NCI-H1694 (cell line): ENCODE measurements at places on chromosomes 13 and 19.

DNA sequence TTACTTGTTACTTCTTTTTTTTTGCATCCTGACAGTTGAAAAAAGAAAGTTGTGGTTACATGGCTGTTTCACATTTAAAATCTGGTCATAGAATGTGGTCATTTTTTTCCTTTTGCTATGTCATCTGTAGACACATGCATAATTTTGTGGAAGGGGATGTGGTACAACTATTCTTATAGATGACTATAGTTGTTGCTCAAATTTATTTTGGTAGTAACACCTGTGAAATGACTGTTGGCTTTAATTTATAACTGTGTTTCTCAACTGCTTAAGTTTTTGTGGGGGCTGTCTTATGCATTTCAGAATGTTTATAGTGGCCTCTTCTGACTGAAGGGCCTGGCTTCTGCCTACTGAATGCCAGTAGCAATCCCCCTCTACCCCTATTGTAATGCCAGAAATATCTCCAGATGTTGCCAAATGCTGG is 130.5 kb downstream of the PAN3 start:
- DNase-seq = no peak

DNA sequence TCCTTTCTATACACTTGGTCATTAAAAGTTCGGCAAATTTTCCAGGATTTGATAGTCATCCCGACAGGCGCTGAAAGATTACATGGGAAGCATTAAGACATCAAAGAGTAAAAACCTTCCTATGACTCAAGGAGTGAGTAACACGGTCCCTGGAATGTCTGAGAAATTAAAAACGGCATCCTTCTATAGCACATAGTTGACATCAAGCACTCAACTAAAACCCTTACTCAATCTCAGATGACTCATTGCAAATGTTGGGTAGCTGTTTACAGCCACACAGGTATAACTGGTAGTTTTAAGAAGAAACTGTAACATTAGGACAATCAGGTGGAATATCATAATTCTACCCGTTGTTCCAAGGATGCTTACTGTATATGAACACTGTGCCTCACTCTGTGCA is 6.4 kb upstream of the LGALS13 start:
- DNase-seq = no peak

GRCh38 chr13:42750794-42751193 is 30.6 kb upstream of the FAM216B start:
- no peak for DNase-seq

- DNase-seq = no peak
These were observed 21.0 kb upstream of the SPRY2 start for GRCh38 chr13:80361883-80362327.

- no peak for DNase-seq
These were observed 7.9 kb upstream of the JUNB start for GRCh38 chr19:12783291-12783848.

DNA sequence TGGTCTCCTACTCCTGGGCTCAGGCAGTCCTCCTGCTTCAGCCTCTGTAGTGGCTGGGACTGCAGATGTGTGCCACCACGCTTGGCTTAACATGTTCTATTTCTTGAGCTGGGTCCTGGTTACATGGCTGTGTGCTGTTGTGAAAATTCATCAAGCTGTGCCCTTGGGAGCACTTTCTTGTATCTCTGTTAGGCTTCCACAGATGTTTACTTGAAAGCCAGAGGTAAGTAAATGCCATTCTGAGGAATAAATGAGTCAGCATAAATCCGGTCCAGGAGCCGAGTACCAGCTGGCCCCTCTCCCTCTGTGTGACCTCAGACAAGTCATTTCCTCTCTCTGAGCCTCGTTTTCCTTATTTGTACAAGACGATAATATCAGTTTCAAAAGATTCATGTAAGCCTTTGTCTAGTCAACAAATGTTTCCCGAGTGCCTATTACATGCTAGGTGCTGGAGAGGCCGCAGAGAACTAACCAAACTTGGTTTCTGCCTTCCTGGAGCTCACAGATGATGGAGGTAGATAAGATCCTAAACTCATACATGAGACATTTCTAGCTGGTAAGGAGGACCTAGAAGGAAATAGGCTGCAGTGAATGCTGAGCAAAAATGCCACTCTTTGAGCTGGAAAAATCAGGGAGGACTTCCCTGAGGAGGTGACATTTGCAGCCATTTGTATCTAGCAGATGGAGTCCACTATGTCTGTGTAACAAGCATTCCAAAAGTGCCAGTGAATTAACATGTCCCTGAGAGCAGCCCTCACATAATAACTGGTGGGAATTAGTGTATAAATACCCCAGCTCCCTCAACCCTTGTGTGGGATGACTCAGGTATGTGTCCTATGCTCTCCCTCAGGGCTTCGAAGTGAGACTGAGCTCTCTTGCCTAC is 2.7 kb upstream of the RASAL3 start:
- no peak for DNase-seq

- DNase-seq = no peak
These were observed 12.4 kb upstream of the VWA8 start for GRCh38 chr13:41973247-41973741.

DNA sequence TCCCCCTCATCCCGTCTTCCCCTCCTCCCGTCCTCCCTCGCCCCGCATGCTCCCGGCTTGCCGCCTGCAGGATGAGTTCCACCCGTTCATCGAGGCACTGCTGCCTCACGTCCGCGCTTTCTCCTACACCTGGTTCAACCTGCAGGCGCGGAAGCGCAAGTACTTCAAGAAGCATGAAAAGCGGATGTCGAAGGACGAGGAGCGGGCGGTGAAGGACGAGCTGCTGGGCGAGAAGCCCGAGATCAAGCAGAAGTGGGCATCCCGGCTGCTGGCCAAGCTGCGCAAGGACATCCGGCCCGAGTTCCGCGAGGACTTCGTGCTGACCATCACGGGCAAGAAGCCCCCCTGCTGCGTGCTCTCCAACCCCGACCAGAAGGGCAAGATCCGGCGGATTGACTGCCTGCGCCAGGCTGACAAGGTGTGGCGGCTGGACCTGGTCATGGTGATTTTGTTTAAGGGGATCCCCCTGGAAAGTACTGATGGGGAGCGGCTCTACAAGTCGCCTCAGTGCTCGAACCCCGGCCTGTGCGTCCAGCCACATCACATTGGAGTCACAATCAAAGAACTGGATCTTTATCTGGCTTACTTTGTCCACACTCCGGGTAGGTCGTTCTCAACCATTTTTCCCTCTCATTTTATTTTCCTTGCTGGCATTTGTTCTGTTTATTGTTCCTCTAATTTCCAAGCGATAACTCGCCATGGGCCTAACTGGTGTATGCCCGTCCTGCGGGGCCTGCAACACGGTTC is 29.8 kb downstream of the NFIX start:
- DNase-seq = no peak

DNA sequence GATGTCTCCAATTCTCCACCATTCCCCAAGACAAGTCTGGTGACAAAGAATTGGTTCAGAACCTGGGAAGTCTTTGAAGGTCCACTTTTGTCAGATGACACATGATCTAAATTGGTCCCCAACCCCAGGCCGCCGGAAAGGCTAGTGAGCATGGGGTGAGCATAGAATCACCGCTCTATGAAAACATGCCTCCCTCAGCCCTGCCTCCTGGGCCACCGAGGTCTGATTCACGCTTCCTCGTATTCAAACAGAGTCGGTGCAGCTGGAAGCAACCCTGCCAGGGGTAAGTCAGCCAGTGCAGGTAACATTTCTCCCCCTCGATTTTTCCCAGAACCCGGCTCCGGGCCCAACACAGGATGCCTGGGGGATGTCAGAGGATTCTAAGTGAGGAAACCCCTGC is 33.9 kb upstream of the KLF2 start:
- DNase-seq = no peak

DNA sequence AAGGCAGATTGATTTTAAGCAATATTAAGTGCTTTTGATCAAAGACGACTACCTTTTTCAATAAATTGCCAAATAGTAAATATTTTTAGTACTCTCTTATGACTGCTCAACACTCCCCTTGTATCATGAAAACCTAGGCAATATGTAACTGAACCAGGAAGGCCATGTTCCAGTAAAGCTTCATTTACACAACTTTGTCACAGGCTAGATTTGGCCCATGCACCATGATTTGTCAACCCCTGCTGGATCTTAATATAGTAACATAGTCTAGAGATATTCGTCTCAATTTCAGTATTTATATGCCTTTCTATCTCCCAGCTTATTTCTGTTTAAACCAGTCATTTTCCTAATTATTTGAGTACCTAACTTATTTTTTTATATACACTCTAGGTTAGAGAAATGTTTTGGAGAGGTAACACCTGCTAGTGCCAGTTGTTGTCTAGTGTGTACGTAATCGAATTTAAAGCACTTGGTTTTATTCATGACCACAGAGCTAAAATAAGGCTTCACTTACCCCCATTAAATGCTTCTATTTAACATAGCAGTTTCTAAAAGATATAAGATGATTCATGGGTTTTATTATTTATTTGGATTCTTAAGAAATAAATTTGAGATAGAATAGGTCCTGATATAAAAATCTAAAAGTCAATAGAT is 21.0 kb downstream of the TPP2 start:
- DNase-seq = no peak

- DNase-seq = no peak
These were observed 1.1 kb downstream of the SAFB2 start for GRCh38 chr19:5621311-5621944.

DNA sequence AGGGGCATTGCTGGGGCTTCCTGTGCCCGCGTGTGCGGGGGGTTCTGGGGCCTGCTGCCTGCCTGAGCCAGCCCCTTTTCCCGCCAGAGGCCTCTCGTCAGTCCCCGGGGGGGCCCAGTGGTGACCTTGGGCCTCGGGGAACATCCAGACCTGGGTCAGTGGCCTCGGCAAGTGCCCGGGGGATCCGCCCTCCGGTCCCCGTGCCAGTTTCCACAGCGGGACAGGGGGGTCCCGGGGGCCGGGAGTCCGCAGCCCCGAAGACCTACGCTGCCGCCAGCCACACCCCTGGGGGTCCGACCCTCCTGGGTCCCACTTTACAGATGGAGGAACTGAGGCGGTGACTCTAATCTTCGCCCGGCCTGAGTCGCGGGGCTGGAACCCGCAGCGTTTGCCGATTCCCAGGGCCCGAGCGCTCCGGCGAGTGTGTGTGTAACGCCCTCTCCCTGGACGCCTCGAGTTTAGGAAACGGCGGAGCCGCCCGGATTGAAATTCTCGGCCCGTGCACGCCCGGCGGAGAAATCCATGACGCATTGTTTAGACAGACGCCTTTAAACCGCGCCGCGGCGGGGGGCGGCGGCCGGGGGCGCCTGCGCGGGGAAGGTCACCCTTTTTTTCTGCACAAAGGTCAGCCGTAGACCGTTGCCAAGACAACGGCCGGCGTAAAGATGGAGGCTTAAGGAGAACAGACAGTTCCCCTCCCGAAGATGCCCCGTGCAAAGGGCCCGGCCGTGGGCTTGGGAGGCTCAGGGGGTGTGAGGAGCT is 39.3 kb downstream of the EFNA2 start:
- peak; percentile 3 for DNase-seq

- DNase-seq = peak; percentile 81
These were observed at the start of gene C19orf73 for GRCh38 chr19:49118565-49119410. C19orf73 (minus strand) TSS chr19:49119143; CDS start chr19:49119022, 121 bp downstream.

- no peak for DNase-seq
These were observed 56.2 kb downstream of the INSR start for GRCh38 chr19:7238051-7238450.

DNA sequence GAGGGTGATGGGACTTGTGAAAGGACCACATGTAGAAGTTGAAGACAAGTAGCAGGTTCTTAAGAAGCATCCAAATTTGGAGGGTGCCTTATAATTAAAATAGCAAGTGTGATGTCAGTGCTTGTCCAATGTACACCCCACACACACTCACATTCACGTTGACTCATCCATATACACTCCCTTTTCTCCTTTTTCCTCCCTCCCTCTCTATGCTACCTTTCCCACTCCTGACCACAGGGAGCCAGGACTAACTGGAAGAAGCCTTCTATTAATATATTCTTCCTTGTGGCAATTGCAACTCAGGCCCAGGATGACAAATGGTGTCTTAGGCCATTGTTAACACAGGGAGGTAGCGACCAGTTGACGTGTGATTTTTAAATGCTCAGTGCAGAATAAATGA is 16.3 kb upstream of the GPR183 start:
- DNase-seq = no peak

GRCh38 chr19:1566392-1567115 is 1.6 kb downstream of the MEX3D start:
- peak; percentile 16 for DNase-seq

- DNase-seq = no peak
These were observed 505.5 kb downstream of the DIAPH3 start for GRCh38 chr13:59658027-59658737.

GRCh38 chr13:26719356-26719945 is 41.1 kb downstream of the GPR12 start:
- peak; percentile 62 for DNase-seq

DNA sequence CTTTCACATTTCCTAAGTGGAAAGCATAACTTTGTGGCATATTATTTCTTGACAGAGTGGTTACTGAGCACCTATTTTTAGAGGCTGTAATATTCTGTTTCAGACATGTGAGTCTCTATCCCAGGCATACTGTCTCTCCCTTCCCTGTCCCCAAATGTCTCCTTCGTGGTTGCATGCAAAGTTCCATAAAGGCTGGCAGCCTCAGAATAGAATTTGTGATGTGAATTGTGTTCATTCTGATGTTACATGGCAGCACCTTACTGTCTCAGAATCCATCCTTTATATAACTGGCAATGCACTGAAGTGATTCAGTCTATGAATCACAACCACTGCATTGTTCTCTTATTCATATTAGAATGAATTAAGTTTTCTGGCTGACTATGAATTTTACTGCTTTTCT is 89.0 kb upstream of the SLC7A1 start:
- DNase-seq = no peak

DNA sequence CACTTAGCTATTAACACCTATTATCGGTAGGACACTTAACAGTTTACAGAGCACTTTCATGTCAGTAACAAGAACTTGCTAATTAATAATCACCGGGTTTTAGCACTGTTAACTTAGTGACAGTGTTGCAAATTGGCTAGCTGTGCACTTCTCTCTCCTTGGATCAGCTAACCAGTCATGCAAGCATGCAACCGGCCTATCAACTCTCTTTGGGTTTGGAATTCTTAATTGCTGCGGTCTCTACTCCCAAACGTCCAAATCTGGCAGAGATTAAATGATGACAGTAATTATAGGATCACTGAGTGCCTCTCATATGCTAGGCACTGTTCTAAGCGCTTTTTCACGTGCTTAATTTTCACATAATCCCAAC is 1.2 kb downstream of the EPS15L1 start:
- no peak for DNase-seq

- DNase-seq = no peak
These were observed 397.7 kb downstream of the GPC6 start for GRCh38 chr13:93624311-93624777.

GRCh38 chr13:100090861-100091260 is 2.0 kb downstream of the PCCA start:
- no peak for DNase-seq

GRCh38 chr19:51508059-51508733 is 6.6 kb upstream of the SIGLEC12 start:
- DNase-seq = no peak

GRCh38 chr19:32924200-32924599 is 47.6 kb downstream of the CEP89 start:
- no peak for DNase-seq

GRCh38 chr19:45514376-45515051 is 7.2 kb downstream of the VASP start:
- no peak for DNase-seq
